ENCODE measurements at places on chromosomes 7 and 10.

GRCh38 chr10:11431216-11431555, 180.3 kb downstream of the USP6NL start:
- DNase-seq = no peak

DNA sequence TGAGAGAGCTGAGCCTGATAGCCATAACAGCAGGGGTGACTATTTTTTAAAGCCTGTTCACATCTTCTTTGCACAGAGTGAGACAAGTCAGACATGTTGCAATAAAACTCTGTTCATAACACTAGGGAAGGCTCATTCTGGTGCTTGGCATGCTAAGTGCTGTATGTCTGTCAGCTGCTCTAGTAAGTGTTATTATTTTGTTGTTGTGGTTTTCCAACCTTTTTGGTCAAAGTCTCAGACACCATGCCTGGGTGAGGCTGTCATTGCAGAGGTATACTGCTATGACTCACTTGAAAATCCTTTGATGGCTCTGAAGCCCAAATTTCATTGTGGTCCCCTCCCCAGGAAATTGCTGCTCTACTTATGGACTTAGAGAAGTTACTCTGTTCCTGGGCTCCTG, 129.7 kb downstream of the ADRA2A start:
- no peak for DNase-seq

- DNase-seq = no peak
These were observed 32.1 kb downstream of the HERC4 start for GRCh38 chr10:68043030-68043429.

DNA sequence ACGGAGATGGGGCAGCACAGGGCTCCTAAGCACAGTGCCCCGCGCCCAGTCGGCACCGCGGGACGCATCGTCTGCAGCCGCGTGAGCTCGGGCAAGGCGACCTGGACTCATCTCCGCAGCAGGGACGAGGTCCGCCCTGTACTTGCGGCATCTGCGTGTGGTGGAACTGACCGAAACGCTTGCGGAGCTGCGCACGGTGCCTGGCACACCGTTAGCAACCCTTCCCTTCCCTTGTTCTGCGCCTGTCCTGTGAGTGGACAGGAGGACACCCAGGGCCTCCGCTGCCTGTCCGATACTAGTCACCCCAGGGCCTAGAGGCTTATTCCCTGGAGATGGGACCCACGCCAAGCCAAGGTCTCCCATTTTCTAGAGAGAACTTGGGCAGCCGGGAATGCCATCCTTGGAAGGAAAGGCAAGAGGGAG, 98.5 kb downstream of the WDR11 start:
- no peak for DNase-seq

DNA sequence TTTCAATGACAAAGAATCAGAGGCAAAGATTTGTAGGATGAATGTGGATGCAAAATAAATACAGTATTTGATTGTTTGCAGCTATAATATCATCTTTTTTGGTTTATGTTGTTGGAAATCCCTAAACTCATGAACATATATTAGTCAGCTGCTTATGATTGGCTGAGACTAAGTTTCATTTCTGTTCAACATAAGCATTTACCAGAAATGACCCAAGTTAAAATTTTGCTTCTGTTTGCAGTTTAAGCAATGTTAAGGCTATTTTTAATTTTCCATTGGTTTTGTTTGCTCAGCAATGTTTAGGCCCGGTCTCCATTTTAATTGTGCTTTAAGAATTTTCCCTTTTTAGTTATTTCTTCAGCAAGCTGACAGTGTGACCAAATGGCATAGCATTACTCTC, 22.0 kb downstream of the GIMAP6 start:
- no peak for DNase-seq

GRCh38 chr7:22865602-22865960, 42.9 kb upstream of the TOMM7 start:
- no peak for DNase-seq

GRCh38 chr10:32461203-32461602, 15.3 kb downstream of the CCDC7 start:
- DNase-seq = no peak

- DNase-seq = no peak
These were observed 74.4 kb upstream of the ZNRF2 start for GRCh38 chr7:30209951-30210350.

- no peak for DNase-seq
These were observed 29.5 kb upstream of the ZNF107 start for GRCh38 chr7:64636386-64636785.

DNA sequence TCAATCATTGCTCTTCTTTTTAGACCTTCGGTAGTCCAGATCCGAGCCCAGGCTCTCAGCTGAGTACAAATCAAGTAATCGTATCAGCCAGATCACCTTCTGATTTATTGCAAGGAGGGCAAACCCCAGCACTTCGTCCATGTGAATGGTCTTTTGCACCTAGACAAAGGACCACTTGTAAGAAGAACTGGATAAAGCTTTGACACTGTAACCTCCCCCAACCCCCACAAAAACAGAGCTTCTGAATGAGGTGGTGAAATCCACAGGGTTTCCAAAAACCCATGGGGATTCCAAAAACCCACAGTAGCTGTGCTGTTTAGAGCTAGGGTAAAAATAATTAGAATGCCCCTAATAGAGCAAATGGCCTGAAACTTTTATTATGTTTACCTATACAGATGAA, 148.8 kb upstream of the ODAD2 start:
- DNase-seq = no peak

DNA sequence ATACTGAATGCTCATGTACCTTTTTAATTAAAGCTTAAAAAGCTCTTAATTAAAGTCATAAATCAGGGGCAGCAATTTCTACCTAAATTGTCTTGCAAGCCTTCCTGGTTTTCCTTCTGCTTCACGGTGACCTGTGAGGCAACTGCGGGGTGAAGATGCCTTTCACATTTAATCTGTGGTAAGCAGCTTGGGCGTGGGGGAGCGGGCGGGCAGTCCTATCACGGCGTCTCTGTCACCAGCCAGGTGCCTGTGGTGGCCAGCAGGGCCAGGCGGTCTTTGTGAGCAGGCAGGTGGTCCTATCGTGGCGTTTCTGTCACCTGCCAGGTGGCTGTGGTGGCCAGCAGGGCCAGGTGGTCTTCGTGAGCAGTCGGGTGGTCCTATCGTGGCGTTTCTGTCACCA, 269.2 kb upstream of the PPP2R2D start:
- no peak for DNase-seq

GRCh38 chr7:78528964-78529363, 730.4 kb downstream of the PHTF2 start:
- no peak for DNase-seq

DNA sequence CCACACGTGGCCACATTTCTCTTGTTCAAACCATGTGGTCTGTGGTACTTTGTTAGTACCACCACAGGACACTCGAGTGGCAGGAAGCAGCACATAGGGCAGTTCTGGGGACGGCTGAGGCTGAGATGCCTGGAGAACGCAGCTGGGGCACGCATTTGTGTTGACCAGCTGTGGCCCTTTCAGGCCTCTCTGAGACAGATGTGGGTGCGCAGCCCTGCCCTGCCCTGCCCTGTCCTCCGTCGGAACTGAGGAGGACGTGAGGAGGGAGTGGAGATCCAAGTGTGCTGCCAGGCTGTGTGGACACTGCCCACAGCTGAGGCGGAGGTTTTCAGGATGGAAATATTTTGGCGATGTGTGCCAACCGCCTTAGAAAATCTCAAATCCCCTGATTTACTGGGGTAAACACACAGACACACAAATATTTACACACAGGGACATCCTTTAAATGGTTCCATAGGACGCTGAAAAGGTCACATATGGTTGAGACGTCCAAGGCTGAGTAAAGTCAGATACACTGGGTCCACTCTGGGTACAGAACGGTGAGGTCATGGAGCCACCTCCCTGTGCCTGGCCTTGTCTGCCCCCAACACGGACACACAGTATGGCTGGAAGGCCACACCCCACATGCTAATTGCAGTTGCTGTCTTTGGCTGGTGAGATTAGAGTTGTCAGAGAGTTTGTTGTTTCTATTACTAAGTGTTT, 14.8 kb downstream of the BHLHA15 start:
- no peak for DNase-seq

DNA sequence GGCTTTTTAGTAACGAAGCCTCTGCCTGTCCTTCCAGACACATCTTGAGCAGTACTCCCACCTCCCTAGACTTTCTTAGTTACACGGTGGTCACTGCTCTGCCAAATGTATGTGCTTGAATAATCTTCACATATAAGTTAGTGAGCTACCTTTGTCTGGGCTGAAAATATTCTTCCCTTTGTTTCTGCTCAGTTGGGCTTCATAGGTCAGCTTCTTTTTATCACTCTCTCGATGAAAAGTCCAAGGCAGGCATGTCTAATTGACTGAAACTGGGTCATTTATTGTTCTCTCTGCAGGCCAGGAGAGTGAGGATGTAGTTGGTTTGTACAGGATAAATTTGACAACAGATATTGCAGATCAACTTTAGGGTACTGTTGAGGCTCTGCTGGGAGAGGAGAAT, 636.7 kb upstream of the IGFBP3 start:
- no peak for DNase-seq

DNA sequence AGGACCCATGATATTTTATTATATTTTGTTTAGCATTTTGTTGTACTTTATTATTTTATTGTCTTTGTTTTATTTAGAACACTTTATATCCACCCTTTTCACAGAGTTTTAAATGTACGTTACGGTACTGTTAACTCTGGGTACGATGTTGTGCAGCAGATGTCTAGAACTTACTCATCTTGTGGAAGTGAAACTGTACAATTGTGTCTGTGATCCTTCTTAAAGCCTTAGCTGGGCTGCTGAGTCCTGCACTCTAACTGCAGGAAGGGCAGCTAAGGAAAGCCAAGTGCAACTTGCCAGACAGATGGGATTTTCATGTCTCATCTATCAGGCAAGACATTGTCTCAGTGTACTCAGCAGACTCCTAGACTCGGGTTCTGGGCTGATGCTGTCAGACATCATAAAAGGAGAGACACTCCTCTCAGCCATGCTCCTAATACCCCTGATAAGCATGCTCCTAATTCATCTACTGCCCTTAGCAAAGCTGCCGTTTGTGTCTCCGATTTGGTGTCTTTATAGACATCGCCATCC, 14.6 kb upstream of the INSYN2A start:
- DNase-seq = no peak

GRCh38 chr10:3747984-3748383, 37.0 kb downstream of the KLF6 start:
- no peak for DNase-seq

GRCh38 chr7:152751449-152752141, 8.0 kb upstream of the ACTR3B start:
- no peak for DNase-seq

GRCh38 chr7:42932811-42933591, 825 bp downstream of the MRPL32 start:
- DNase-seq = no peak

All from PC-9 (cell line).